ENCODE measurements at places on chromosomes 4 and X.
A peak's percentile ranks its signal among the peaks of the same experiment; 100 is the strongest.

- no peak for DNase-seq
Measured at GRCh38 chrX:68901519-68901918, 72.7 kb downstream of the EFNB1 start.

- no peak for DNase-seq
Measured at GRCh38 chrX:31024866-31025265, 47.0 kb downstream of the FTHL17 start.

DNA sequence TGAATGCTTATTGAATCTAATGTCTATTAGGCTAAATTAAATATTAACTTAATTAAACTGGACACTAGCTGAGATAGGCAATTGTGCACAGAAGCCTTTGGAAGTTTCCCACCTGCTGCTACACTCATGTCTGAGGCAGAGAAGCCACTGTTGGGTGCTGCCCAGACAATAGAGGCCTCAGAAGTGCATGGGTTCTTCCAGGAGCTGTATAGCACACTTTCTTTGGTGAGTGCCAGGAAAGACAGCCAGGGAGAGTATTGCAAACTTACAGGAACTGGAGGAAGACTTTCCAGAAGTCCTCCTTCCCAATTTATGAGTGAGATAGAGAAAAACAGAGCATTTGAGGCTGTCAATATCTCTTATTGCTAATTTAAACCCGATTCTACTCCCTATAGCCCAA is 89.9 kb downstream of the GPAT3 start:
- DNase-seq: no peak

GRCh38 chrX:91434351-91435168 is at the start of gene PABPC5:
Gene PABPC5, plus strand, starts transcription at chrX:91434839. Its CDS starts 739 bp downstream, at chrX:91435578.
- DNase-seq: peak; percentile 86

- no peak for DNase-seq
Measured at GRCh38 chrX:53483838-53484405, 49.8 kb upstream of the HSD17B10 start.

- DNase-seq: no peak
Measured at GRCh38 chr4:1092026-1092982, 21.1 kb downstream of the RNF212 start.
